ENCODE measurements at places on chromosomes 3 and 15.

DNA sequence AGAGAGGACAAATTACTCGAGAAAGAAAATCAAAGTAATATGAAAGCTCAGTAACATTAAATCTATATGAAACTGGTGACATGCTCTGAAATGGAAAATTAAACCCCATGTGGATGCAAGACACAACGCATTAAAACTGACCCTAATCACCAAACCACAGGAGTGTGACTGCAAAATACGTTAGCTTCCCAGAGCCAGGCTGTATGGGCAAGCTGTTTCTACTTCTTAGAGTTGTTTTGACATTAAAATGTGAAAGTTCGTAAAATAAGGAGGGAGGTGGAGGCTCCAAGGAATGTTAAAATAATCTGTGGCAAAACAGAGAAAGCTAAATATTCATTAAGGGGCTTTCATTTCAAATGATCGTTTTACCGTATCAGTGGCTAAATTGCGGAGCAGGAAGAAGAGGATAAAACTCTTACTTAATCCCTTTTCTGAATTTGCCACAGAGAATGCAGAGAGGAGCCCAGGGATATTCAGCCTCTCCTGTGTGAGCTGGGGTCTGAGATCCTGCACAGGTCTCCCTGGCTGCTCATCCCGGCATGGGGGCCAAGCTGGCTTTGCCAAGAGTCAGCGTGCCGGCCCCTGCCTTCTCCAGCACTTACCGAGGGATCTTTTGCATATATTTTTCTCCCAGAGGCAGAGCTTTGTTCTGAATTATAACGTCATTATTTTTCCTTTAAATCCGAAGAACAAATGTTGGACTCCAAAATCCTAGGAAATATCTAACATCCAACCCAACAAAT, 239.8 kb upstream of the THBS1 start:
- no peak for DNase-seq

GRCh38 chr3:32146746-32147211, 40.4 kb downstream of the GPD1L start:
- no peak for DNase-seq

DNA sequence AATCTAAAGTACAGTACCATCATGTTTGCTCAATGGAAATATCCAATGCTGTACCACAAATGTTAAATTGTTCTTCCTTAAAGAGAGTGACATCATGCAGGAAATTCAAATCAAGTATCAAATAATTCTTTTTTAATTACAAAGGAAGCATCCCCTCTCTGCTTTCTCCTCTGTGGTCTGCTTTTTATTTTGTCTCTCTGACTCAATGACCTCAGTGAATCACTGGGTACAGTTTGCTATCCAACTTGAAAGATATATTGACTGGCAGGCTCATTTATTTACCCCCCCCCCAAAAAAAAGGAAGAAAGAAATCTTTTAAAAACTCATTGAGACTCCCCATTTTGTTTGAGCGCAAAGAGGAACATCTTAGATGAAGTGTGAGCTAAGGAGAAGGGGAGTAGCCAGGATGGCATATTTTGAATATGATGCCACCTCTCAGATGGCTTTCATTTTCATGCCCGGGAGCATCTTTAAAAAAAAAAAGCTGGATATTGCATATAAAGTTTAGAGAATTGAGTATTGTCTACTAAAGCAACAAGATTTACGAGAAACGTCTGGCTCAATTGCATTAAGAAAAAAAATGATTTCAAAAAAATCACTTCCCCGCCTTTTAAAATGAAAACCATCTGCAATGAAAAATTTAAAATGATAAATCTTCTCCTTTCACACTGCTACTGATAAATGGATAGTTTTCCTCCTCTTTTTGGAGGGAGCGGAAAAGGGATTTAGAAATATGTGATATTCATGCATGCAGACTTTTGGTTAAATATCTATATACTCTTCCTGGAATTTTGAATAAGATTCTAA, 307.1 kb upstream of the DPH6 start:
- DNase-seq = no peak

GRCh38 chr3:171284308-171285075, 175.7 kb downstream of the TNIK start:
- no peak for DNase-seq

- no peak for DNase-seq
These were observed 603.4 kb downstream of the FOXP1 start for GRCh38 chr3:70979983-70980645.

- DNase-seq = no peak
These were observed 26.9 kb downstream of the RAB11A start for GRCh38 chr15:65896236-65896635.

- no peak for DNase-seq
These were observed 19.4 kb upstream of the PLOD2 start for GRCh38 chr3:146180376-146180775.

- DNase-seq = no peak
These were observed 52.8 kb downstream of the LPP start for GRCh38 chr3:188206787-188207186.

- no peak for DNase-seq
These were observed 522.6 kb upstream of the PROK2 start for GRCh38 chr3:72307438-72308115.

DNA sequence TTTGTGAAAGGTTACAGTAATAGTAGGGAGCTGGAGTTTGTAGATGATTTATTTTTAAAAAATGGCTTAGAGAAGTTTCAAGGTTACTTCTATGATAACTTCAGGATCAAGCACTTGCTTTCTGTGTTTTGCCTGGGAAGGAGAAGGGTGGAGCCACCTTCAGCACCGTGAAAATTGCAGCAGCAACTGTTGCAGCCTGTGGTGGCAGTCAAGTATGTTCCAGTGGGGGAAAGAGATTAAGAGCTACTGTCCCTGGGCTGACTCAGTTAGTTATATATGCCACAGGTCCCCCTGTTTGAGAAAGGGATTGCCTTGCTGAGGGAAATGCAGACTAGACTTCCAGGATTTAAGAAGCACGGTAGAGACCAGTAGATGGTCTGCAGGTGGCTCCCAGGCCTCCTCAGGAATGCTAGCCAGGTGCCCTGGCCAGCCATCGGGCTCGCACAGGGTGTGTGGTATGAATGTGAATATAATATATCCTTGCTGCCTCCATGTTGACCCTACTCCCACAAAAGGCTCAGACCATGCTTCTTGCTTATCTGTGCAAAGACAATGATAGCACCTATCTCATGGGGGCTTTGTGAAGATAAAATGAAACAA, 389.5 kb downstream of the CACNA2D3 start:
- no peak for DNase-seq

- DNase-seq = no peak
These were observed 366.7 kb downstream of the SHQ1 start for GRCh38 chr3:72481542-72481941.

GRCh38 chr3:32062950-32063582, 43.4 kb upstream of the GPD1L start:
- no peak for DNase-seq

DNA sequence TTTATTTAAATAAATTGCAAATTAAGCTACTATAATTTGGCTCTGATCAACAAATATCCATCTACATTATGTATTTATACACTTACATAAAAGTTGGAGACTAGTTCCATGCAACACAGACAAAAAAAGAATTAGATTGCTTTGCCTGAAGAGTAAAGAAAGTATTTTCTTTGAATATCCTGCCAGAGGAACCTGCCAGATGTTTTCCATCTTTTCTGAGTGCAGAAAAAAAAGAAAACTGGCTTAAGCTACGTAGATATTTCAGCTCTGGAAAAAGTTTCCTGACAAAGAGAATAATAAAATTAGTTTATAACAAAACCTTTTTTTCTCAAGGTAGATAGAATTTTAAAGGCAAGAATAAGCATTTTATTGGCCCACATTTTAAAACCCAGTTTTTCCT, 607.5 kb upstream of the NAALADL2 start:
- no peak for DNase-seq

GRCh38 chr15:89599021-89599420, 23.8 kb downstream of the TICRR start:
- no peak for DNase-seq
